ENCODE measurements at places on chromosomes 5 and 9.

DNA sequence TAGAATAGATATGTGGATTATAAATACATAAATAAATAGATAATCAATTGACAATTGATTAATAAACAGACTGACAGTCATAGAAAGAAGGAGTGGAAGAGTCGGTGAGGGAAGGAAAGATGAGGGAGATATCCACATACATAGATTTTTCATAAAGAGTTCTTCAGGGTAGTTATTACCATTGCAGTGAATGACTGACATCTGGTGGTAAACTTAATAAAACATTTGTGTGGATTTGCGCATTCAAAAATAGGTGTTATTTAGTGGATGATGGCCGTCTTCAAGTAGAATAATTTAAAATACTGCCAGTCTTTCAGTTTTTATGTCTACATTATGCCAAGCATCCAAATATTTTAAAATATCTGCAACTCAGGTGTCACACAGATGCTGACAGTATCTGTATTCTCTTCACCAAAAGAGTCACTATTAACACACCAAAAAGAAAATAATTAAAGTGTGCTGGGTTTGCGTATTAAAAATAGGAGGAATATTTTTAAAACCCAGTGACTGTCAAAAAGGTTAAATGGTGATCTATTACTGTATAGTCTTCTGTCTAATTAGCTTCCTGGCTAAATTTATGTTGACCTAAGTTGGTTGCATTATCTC, 78.8 kb downstream of the GIN1 start:
- no peak for DNase-seq

DNA sequence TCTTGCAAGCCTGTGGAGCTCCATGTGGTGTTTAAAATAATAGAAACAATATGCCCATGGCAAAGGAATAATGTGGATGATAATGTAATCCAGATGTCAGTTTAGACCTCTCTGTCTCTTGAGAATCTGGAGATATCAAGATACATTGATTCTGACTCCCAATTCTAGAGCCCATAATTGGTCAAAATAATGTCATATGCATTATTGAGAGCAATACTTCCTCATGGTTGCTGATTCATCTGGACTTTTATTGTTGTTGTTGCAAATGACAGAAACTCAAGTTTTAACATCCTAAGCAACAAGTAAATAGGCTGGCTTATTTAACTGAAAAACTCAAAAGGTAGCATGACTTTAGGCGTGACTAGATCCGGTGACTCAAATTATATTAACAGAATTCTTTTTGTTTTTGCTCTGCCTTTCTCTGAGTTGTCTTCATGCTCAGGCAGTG, 152.1 kb downstream of the PCSK1 start:
- DNase-seq = peak; percentile 64

DNA sequence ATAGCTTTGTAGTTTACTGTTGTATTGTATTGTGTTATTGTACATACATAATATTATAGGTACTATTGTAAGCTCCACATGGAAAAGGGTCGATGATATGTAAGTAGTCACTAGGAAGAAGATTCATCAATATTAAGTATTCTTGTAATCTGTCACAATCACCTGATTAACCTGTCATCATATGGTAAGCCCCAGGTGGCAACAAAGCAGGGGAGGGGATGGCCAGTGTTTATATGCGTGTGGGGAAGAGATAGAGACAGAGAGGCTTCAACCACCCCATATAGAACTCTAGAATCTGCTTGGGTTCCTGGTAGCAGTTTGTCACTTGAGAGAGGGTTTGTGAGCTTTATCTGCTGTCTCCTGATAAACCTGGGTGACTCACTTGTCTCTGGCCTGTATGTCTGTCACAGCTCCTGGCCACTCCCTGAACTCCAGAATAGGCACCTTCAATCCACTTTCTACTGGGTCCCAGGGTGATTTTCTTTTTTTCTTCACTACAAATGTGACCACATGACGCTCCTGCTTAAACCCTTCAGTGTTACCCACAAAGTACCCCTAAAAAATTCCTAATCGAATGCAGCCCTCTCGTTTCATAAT, 48.9 kb upstream of the CPEB4 start:
- no peak for DNase-seq

GRCh38 chr9:121670431-121670830, 19.0 kb downstream of the DAB2IP start:
- no peak for DNase-seq

DNA sequence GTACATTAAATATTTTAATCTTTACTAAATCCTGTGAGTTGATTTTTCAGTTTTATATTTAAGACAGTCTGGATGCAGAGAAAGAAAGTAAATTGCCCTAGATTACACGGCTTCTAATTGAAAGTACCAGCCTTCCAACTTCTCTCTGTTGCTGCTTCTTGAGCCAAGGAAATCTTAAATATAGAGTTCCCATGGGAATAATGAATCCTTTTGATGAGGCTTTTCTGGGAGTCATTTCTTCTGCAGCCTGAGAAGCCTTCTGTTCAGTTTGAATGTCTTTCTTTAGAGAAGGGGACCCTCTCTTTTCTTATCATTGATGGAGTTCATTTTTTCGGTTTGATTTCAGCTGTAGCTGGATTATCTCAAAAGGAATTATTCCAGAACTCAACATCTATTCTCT, 317.3 kb upstream of the PTPRD start:
- no peak for DNase-seq

DNA sequence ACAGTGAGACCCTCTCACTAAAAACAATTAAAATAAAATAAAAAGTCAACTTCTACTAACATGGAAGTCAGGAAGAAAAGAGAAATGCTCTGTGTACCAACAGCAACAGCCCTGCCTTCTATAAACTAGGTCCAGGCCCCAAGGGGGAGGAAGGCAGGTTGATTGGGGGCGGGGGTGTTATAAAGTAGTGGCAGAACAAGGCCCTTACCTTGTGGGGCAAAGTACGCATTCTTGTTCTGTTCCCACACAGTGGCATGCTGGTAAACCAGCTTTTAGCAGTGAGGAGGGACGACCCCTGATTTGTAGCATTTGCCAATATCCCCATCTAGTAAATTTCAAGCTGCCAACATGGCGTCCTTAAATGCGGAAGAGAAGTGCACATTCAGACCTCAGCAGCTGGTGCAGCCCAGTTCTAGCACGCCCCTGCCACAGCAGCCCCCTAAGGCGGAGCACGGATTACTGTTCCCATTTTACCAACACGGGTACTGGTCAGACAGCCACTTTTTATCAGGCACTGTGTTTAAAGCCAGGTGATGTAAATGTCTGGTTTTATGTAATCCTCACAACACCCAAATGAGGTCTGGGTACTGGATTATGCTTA, 69.5 kb downstream of the GTF3C4 start:
- no peak for DNase-seq
